ENCODE measurements at places on chromosomes 4 and X.

DNA sequence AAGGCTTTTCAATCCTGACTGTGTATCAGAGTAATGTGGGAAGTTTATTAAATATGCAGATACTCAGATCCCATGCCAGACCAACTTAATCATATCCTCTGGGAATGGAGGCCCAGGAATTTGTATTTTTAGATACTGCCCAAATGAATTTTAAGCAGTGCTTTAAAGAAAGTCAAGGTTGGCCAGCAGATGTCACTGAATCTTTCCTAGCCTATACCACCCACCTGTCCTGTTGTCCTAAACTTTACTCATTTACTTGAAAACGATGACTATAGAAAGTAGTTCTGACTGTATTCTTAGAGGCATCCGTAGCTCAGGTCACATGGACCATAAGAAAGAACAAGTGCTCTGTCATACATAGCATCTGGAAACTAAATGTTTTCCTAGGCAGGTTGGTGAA, 79.9 kb downstream of the AMOT start:
- no peak for DNase-seq

- no peak for DNase-seq
Observed at GRCh38 chr4:763922-764321, 58.3 kb downstream of the PCGF3 start.

- peak; percentile 80 for DNase-seq
Observed at GRCh38 chr4:38860788-38861424, 4.3 kb upstream of the TLR6 start.

DNA sequence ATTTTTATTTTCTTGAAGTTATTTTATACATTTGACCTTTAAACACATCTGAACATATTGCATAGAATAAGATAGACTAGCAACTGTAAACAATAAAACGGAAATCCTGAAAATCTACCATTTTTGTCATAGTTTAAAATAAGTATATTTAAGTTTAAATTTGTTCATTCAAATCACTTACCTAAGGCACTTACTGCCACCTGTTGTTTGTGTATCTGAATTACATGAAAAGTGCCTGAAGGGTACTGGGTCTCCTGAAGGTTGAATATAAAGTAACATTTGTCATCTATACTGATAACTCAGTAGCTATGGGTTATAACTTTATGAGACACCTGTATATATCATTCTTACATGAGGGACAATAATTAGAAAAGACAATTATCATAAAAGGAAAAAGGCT, 38.6 kb downstream of the TRPC5 start:
- DNase-seq, result peak; percentile 44

DNA sequence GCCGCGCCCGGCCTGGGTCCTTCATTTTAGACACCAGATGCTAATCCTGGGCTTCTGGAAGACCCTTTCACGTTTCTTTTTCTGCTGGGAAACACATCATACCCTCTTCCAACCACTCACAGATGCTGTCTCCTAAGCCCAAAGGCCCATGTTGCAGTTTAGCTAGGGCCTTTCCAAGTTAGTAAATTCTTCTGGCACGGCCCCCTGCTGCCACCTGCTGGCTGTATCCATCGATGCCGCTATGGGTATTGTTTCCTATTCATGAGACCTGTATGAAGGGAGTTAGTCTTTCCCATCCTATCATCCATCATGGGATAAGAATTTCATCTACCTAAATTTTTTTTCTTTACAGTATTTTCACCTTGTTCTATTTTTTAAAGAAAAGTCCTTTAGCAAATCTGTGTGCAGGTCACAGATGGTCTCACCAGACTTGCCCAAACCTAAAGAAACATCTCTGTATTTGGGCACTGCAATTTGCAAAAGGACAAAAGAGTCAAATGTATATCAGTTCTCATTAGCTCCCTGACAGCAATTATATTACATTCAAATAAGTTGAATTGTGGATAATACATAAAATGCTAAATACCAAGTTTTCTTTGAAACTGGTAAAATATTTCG, 37.8 kb upstream of the SLC9A7 start:
- peak; percentile 83 for DNase-seq

- DNase-seq, result no peak
Observed at GRCh38 chr4:165874072-165874790, 1.2 kb downstream of the TLL1 start.

DNA sequence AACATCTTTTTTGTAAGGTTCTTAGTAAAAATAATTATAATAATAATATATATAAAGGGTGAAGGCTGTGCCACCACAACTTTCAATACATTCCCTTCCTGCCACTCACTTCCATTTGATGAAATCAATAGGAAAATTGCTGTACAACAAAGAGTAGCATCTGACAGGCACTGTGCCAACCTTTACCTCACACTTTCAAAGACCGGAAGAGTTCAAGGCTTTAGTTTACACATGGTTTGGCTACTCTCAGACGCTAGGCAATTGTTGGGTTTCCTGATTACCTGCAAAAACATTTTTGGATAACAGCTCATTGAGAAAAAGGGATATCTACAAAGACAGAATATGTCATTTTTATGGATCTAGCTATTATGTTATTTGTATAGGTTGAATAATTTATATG, 5.5 kb upstream of the ING2 start:
- peak; percentile 35 for DNase-seq

DNA sequence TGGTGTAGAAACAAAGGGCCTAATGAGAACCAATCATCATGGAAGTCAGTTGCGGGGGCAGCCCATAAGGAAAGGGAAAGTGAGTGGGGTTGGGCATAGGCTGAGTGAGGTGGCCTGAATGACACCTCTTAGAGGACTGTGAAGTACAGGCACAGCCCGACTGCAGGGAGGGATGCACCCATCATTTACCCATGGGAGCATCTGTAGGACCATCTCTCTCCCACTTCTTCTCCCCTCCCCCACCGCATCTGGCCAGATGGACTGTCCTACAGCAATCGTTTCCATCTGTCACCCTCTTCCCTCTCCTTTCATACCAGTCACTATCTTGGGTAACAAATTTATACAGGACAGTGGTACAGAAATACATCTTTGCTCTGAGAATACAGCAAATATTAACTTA, 4.2 kb downstream of the STBD1 start:
- no peak for DNase-seq

DNA sequence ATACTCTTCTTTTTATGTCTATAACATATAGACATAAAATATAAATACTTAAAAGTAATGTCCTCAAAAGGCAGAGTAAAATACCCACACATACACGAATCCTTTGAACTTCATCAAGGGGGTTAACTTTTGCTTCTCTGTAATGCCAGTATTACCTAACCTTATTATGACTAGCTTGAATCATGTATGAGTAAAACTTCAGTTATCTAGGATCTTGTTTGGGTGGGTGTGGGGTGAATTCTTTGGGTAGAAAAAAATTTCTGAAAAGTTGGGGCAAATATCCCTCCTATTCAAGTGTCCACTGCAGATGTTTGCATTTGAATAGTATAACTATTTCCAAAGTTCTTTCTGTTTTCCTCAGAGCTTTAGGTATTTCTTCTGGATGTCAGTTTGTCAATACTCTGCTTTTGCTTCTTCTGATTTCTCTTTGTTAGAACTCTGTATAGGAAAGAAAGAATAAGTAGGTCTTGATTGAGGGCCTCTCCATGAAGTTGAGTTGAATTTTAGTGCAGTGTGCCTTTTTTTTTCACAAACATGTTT, 173.8 kb downstream of the ADGRL3 start:
- DNase-seq, result no peak

- DNase-seq, result no peak
Observed at GRCh38 chrX:136816975-136817374, 36.2 kb upstream of the ARHGEF6 start.

GRCh38 chr4:166308647-166309046, 435.6 kb downstream of the TLL1 start:
- no peak for DNase-seq

- DNase-seq, result no peak
Observed at GRCh38 chr4:12138488-12138887, 709.8 kb upstream of the HS3ST1 start.

DNA sequence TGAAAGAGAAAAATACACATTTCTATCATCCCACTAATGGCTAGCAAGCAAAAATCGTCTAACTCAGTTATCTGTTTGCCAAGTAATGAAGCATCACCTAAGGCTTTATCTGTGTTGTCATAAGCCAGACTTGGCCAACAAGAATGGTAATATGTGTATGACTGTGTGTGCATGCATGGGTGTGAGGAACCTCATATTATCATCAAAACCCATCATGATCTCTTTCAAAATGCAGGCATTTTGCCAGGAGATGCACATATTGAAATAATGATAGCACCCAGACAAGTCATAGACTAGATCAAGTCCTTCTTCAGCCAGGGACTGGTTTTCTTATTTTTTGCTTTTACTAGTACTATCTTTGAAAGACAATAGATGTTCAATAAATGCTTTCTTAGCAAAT, 172.5 kb upstream of the FMR1 start:
- peak; percentile 55 for DNase-seq

DNA sequence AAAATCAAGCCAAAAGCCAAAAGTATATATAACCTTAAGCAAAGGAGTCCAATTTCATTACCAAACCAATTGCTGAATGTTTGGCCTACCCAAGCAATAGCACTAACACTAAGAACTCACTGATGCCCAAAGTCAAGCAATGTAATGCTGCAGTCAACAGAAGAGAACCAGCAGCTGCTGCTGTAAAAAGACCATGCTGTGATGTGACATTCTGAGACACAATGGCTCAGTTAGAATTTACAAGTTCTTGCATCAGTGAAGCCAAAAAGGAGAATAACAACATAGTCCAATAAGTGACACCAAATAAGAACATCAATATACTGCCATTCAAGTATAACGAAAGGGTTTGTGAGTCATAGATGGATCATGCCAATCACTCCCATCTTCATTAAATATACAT, 514.0 kb upstream of the DIAPH2 start:
- DNase-seq, result no peak

DNA sequence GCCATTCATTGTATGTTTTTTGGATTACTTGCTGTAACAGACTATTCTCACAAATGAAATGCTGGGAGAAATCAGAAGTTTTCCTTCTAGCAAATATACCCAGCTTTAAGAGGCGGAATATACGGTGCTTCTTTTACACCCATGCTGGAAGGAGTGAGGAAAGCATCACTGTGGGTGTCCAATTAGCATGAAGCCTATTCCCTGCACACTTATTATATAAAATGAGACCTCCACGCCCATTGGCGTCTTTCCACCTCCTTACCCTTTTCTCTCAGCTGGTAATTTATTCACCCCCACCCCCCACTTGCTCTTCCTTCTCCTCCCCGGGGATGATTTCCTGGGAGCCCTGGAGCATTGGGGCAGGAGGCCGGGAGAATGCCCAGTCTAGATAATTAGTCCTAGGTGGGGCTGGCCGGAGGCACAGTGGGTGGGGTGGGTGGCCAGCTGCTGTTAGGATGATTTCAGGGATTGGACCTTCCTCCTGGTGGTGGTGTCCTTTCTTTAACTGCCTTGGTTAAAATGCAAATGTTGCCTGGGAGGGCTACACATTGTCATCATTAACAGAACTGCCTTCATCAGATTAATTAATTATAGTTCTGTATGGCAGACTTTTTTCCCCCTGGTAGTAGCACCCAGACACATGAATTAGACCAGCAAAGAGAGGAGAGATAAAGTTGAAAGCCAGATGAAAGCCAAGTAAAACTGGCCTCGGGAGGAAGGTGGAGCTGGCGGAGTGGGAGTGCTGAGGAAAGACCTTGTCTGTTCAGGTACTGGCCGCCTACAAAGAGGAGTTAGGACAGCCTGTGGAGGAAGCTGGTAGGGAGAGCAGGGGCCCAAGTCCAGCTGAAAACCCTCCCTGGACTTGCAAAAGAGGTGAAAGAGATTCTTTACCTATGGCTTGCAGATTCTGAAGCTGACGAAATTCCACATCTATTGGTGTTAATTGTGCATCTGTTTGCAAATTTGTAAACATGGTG, 11.4 kb downstream of the SHROOM2 start:
- no peak for DNase-seq

- DNase-seq, result no peak
Observed at GRCh38 chrX:11196476-11196875, 85.3 kb downstream of the HCCS start.

- DNase-seq, result no peak
Observed at GRCh38 chr4:139852612-139853269, 187.1 kb downstream of the MGST2 start.

DNA sequence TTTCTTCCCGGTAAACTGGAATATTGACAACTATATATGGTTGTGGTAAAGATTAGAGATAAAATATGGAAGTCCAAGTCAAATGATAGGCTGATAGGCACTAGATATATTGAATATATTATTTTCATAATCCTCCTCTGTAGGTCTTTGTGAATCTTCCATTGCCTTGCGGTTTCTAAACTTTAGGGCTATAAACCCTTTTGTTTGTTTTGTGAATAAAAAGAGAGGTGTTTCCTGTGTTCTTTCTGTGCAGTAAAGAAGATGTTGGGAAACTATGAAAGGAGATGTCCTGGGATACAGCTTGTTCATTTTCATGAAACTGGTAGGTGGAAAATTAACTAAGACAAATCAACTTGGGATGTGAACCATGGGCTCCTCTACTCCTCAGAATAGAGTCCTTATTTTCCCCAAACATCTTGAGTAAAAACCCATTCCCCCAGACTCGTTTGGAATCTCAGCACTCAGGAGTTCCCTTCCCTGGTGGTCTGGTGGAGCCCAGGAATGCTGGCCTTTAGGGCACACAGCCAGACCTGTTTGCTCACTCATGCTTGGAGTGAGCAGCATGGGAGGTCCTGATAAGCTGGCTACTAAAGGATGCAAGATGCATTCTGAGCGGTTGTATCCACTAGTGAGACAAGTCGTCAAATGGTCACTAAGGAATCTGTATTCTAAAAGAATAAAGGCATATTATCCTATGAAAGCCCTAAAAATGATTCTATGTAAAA, 22.2 kb downstream of the PRDM8 start:
- no peak for DNase-seq

- DNase-seq, result peak; percentile 37
Observed at GRCh38 chrX:50430917-50431575, 39.6 kb downstream of the DGKK start.

- DNase-seq, result no peak
Observed at GRCh38 chr4:76704133-76704881, 193.6 kb downstream of the SOWAHB start.

DNA sequence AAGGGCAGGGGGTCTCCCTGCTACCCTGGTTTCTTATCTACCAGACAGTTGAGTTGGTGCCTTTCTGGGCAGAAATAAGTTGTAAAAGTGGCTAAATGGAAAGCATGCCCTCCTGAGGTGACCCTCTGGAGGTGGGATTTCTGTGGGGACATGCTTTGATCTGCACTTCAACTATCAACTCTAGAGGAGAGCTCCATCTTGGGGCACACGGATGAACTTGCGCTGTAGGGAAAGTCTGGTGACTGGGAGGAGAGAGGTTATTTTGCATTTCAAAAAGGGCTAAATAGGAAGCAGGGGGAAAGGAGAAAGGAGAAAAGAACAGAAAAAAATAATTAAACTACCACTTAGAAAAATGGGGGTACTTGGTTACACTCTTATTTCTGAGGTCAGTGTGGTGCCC, 12.7 kb upstream of the RHOXF2B start:
- peak; percentile 10 for DNase-seq

DNA sequence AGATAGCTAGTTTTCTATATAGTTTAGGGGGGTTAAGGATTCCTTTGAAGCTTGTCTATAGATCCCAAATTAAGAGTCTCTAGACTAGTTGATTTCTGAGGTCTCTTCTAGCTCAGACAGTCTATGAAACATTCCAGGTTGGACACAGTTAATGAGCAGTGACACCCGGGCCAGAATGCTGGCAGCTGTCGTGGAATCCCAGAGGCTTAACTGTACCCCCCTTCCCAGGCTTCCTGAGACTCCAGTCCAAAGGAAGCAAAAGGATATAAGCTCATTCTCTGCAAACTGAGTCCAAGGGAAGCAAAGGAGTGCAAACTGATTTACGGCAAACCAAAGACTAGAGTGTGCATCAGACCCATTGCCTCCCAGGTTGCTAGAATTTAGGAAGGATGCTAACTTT, 62.9 kb downstream of the DCX start:
- no peak for DNase-seq
